Adrenal gland (tissue), 19 donors: ENCODE measurements at places on chromosomes 7 and 10. TPM values are rescaled to one million over a fixed set of nuclear protein-coding genes. Genes with fewer than 3 reads are reported as not detected.

GRCh38 chr10:128277267-128277840 is 151.1 kb upstream of the MKI67 start:
- DNase-seq, result no peak

- DNase-seq, result no peak
Observed at GRCh38 chr7:88922944-88923343, 127.4 kb upstream of the TEX47 start.

GRCh38 chr7:38880454-38880853 is 28.5 kb downstream of the VPS41 start:
- no peak for DNase-seq

Gene NEBL
- 26.3 TPM for total RNA-seq

Gene GDF2
- total RNA-seq, result not detected

DNA sequence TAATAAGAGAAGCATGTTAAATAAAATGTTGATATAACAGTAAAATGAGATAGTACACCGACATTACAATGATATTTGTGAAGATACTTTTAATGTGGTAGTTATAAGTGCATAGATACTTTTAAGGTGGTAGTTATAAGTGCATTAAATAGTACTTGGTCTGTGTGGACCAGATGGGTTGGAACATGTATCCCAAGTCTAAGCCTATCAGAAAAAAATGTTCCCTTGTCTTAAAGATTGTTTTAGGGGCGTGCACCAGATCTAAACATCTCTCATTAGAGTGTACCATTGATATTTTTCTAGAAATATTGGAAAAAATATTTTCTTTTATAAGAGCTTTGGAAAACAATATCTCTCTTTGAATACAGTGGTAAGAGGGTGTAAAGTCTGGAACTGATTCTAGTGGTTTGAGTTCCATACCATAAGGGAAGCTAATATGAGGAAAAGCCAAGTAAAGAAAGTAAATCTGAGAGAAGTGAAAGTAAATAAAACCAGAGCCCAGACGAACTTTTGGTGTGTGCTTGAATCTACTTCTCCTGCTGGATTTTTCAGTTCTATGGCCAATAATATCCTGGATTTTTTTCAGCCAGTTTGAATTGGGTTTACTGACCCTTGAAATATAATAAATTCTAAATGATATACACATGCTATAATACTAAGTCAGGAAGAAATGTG is 175.3 kb downstream of the MBL2 start:
- no peak for DNase-seq

GRCh38 chr10:24869354-24870015 is 82.9 kb downstream of the PRTFDC1 start:
- no peak for DNase-seq

DNA sequence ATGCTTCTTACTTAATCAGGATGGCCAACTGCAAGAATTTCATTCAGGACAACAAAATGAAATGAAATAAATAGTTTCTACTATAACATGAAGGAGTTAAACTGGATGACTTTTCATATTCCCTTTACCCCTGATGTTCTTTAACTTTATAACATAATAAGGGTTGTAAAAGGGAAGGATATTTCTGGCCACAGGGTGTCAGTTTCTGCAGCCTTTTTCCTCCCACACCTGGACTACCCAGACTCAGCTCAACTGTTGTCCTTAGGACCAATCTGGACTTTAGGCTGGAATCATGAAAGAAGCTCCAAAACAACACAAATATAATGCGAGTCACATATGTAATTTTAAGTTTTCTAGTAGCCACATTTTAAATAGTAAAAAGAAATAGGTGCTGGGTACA is 43.4 kb downstream of the PRPS1L1 start:
- DNase-seq, result no peak

DNA sequence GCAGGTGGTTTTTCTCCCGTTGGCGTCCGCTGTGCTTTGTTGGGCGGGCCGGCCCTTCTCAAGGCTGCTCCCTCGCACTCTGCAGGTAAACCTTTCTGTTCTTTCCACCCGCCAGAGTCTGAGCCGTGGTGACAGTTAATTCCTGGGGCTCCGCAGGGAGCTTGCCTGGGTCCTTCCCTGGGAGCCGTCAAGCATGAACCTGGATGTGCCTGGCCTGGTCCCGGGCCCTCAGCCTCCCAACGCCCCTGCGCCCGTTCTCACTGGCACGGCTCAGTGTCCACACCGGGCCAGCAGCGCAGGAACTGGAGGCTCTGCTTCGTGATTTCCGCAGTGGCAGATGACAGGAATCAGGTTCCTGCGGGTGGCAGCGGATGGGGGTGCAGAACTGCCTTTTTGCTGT is 10.9 kb upstream of the NKX6-2 start:
- DNase-seq, result no peak

DNA sequence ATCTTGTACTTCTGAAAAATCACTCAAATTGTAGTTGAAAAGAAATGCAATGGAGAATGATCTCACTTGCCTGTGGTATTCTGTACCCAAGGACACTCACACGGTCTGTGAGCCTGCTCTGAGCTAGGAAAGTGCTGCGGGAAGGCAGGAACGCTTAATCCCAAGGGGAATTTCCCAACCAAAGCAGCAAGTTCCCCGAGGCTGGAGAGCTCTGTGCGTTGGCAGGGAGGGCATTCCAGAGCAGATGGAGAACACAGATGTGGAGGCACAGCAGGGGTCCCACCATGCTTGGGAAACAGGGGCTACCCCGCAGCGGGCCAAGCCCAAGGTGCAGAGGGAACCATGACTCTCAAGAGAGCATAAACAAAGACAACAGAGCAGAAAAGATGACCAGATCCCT is 13.6 kb downstream of the SVIL start:
- DNase-seq, result no peak

GRCh38 chr7:36690514-36691187 is 33.6 kb downstream of the AOAH start:
- DNase-seq, result no peak

Gene IGFBP3
- 15.2 TPM for total RNA-seq

DNA sequence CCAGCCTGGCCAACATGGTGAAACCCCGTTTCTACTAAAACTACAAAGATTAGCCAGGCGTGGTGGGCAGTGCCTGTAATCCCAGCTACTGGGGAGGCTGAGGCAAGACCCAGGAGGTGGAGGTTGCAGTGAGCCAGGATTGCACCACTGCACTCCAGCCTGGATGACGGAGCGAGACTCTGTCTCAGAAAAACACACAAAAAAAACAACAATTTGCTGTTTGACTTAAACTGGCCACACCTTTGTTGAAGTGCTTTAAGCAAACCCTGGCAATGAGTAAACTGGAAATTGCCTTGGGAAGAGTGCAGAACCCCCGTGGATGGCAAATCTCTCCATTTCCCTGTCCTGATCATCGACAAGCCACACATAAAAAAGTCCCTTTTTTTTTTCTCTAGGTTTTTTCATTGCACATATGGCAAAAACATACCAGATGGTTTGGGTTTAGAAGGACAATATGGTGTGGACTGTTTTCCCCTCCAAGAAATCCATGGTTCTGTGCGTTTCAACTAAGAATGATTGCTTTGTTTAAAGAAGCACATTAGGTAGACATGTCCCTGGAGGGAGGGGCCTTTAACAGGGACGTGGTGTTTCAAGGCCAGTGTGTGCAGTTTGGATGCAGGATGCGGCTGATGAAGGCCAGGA is 76.9 kb downstream of the NRP1 start:
- DNase-seq, result no peak

DNA sequence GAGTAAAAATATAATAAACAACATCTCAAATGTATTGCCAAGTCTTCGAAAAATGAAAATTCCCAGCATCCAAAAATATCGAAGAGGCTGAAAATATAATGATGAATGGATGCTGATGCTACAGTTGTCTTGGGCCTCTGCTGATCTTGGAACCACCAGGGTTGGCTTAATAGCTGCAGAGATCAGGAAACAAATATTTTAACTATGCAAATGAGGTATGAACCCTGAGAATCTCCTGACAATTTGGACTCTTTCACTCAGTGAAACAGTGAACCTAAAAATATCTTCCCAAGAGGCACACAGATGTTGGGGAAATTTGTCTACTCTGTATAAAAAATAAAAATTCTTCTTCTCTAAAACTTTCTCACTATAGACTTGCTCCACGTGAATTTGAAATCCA is 97.7 kb upstream of the EGFR start:
- no peak for DNase-seq
